Sigmoid colon (tissue), 7 donors: ENCODE measurements at places on chromosomes 16 and 17. TPM values are rescaled to one million over a fixed set of nuclear protein-coding genes. Genes with fewer than 3 reads are reported as not detected.

GRCh38 chr17:42779936-42780850 is at the start of gene WNK4:
Gene WNK4 (plus strand): TSS chr17:42780610. CDS start chr17:42780699, 89 bp downstream.
- peaks cover 24% of the 10 kb centered on the region for H3K4me1 ChIP-seq
- no peak within 1 kb of the TSS for H3K27ac ChIP-seq
- H3K36me3 ChIP-seq = peaks cover 25% of the 10 kb centered on the region
- peak; percentile 57 for DNase-seq
- peak within 1 kb of the TSS; percentile 41 for H3K4me3 ChIP-seq

DNA sequence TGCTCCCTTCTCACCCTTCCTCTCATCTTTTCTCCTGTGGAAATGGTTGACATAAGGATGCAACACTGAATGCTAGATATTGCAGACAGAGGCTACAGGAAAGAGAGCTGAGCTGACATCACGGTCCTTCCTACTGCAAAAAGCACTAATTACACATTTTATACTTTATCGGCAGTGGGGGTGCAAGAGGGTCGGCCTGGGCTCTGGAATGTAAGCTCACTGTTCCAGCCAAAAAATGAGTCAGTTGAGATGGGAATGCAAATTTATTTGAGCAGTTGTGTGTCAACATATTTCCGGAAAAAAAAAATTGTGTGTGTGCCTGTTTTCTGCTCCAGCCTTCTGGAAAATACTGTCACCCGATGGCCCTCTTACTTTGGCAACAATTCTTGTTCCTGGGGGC is 14.1 kb upstream of the MRTFB start:
- no peaks in the 10 kb centered on the region for H3K36me3 ChIP-seq
- no peak for DNase-seq
- H3K27me3 ChIP-seq = no peaks in the 10 kb centered on the region

GRCh38 chr16:66099306-66099705 is 267.2 kb upstream of the CDH5 start:
- no peak for DNase-seq
- H3K4me1 ChIP-seq = no peaks in the 10 kb centered on the region
- no peak overlapping the region for H3K4me3 ChIP-seq
- H3K27me3 ChIP-seq = no peaks in the 10 kb centered on the region
- H3K36me3 ChIP-seq = no peaks in the 10 kb centered on the region

GRCh38 chr17:29010586-29010985 is 4.8 kb upstream of the SEZ6 start:
- H3K4me3 ChIP-seq = no peak overlapping the region
- peaks cover 27% of the 10 kb centered on the region for H3K27me3 ChIP-seq
- no peak overlapping the region for H3K27ac ChIP-seq
- no peak for DNase-seq

BCO1 gene
- 0.83 TPM for total RNA-seq

SLC35G6 gene
- not detected for total RNA-seq
